ENCODE measurements at places on chromosomes 4 and X. TPM values are rescaled to one million over a fixed set of nuclear protein-coding genes. Genes with fewer than 3 reads are reported as not detected.

Gene ARHGAP36
- not detected for total RNA-seq

GRCh38 chr4:121034017-121034416 lies 38.3 kb downstream of the NDNF start:
- DNase-seq, result peak; percentile 46

GRCh38 chr4:15855804-15856475 lies 77.8 kb downstream of the CD38 start:
- no peak for DNase-seq

Gene LUZP4
- total RNA-seq, result not detected

GRCh38 chr4:112739442-112739841 lies 102.5 kb downstream of the LARP7 start:
- DNase-seq, result no peak

DNA sequence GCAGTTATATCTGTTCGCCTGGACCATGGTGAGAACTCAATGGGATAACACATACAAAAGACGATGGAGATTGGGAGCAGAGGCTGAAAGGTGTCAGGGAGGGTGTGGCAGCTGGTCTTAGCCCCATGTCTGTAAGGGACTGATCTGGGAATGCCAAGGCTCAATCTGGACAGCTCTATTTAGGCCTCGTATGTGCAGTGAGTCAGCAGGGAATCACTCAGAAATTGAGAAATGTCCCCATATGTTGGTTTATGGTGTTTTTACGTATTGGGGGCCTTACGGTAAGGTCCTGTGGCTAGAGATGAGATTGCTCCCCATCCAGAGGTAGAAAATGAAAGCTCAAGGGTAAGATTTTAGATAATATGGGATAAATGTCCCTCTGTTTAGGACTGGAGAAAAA lies 71.4 kb upstream of the TTC29 start:
- DNase-seq, result peak; percentile 31

GRCh38 chr4:19850909-19851308 lies 400.8 kb upstream of the SLIT2 start:
- DNase-seq, result peak; percentile 43

Gene UCP1
- not detected for total RNA-seq

DNA sequence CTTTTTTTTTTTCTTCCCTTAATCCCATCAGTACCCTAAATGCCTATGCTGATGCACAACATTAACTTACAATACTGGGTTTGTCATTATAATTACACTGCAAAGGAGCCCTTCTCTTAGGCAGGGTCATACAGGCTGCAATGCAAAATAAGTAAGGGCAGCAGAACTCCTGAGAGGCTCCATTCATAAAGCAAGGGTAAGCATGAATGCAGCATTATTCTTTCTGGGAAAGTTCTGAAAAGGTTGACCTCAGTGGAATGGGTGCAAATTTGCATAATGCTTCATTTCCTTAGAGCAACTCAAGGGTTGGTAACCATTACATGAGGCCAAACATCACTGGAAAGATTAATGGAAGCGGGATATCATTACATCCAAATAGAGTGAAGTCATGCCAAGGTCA lies 789.2 kb downstream of the KLHL13 start:
- no peak for DNase-seq

Gene HTN3
- not detected for total RNA-seq

GRCh38 chr4:85495621-85496020 lies 20.7 kb downstream of the ARHGAP24 start:
- DNase-seq, result peak; percentile 73

- no peak for DNase-seq
Observed at GRCh38 chr4:147794314-147794680, 62.4 kb downstream of the ARHGAP10 start.

DNA sequence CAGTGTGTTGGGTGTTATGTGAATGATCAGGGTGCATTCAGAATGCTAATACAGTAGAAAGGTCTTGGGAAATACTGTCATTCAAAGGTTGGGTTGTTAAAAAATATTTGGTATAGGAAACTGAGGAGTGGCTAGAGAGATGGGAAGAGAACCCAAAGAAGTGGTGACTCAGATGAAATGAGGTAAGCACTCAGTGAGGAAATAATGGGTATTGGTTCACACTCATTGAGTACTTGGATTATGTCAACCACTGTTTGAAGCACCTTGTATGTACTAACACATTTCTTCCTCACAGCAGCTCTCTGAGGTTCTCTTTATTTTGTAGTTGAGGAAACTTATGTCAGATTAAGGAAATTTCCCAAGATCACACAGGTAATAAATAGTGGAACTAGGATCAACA lies 40.8 kb upstream of the NUDT6 start:
- DNase-seq, result peak; percentile 26

DNA sequence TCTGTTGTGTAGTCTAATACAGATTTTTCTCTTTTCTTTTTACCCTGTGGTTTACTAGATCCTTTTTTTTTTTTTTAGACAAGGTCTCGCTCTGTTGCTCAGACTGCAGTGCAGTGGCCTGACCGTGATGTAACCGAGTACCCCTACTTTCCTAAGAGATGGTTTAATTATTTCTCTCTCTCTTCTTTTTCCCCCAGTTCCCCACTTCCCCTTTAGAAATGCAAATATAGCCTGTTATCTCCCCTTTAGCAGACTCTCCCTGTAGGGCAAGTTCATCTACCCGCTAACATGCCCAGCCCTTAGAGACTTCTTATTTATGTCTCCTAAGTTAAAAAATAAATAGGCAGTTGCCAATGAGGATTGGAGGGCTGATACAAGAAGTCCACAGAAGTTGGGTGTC lies 4.5 kb downstream of the SNX25 start:
- no peak for DNase-seq

DNA sequence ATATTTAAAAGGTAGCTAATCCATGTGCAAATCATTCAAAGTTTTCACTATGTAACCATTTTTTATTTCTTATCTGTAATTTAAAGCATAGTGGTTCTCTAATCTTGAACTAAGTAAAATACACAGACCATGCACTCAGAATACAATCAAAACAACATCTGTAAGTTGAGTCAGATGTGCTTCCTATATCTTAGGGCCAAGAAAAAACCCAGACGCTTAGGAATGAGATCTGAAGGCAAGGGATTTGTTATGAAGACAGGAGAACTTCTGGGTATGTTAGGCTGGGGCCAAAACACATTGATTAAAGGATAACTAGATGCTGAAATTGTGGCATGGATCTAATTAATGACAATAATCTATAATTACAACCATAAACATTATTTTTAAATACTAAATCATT lies 120.3 kb downstream of the PDE5A start:
- no peak for DNase-seq

Gene SULT1E1
- not detected for total RNA-seq

Gene DKK2
- total RNA-seq, result 0.63 TPM

DNA sequence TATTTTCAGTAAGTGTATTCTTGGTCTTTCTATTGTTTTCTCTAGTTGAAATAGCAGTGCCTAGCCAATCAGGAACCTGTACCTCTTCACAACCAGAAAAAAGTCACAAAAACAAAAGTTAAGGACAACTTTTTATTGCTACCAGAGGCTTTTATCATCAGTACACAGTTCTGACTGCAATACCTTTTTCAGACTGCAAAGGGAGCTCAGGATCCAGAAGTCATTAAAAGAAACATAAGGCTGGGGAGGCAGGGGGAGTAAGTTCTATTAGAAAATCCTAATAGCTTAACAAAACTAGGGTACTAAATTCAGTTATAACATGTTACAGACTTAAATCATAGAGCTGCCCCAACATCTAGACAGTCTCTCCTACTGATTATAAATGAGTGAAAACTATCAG lies 28.8 kb downstream of the CCNI start:
- peak; percentile 33 for DNase-seq

GRCh38 chrX:460823-461640 lies 74.3 kb upstream of the PPP2R3B start:
- DNase-seq, result no peak

- DNase-seq, result peak; percentile 42
Observed at GRCh38 chr4:100935090-100935489, 412.2 kb downstream of the PPP3CA start.

Gene HGFAC
- 0.40 TPM for total RNA-seq

Gene SORCS2
- 0.52 TPM for total RNA-seq

DNA sequence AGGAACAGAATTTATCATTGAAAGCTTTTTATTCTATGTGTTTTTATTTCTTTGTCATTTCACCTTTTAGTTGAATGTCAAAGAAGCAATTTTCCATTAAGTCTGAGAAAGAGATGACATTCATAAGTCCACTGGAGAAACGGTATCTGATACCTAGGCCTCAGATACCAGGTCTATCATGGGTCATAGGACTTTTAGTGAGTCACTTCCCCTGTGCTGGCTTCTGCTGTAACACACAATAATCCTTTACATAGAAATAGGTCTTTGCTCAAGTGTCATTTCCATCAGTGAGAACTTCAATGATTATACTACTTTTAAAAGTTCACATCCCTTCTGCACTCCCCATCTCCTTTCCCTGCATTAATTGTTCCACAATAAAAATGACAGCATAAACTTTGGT lies 125.5 kb upstream of the ARMCX2 start:
- peak; percentile 38 for DNase-seq

GRCh38 chrX:149938881-149939654 lies 777 bp upstream of the EOLA2 start:
- DNase-seq, result peak; percentile 85

Gene STK32B
- 0.77 TPM for total RNA-seq

- no peak for DNase-seq
Observed at GRCh38 chr4:79334783-79335182, 8.9 kb upstream of the NAA11 start.

Gene SMR3B
- not detected for total RNA-seq

DNA sequence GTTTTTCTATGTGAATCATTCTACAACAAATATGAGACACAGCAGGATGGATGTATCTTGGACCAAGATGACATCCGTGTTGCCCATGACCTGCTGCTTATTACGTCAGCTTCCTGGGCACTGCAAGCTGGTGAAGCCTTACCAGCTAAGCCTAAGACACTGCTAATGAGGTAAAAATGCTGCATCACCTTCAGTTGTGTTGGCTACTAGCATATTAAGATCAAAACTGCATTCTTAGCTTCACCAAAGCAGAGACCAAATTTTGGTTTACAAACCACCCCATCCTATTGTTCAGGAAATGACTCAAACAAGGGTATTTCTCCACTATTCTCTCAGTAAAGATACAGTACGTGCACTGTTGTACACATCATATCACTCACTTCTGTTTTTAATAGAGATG lies 50.3 kb downstream of the MAML3 start:
- peak; percentile 22 for DNase-seq
